ENCODE measurements at places on chromosomes 4 and X. TPM values are rescaled to one million over a fixed set of nuclear protein-coding genes. Genes with fewer than 3 reads are reported as not detected.

DNA sequence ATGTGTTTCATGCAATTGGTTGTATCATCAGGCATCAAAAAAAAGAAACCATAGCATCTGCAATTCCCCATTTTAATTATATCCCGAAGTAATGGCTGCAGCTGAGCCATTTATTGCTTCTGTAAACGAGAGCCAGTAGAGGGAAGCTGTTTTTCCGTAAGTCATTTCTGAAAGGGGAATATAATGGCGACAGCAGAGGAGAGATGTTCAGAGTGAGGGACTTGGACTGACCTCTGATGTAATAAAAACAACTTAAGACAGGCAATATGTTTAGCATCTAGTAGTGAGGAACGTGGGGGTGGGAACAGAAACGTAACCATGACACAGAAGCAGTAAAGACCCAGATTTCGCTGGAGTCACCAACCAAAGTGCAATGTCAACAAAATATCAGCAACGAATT is 31.5 kb upstream of the NAA11 start:
- no peaks in the 10 kb centered on the region for H3K4me1 ChIP-seq
- no peak overlapping the region for H3K4me3 ChIP-seq
- DNase-seq = no peak

- no peaks in the 10 kb centered on the region for H3K4me1 ChIP-seq
- H3K4me3 ChIP-seq = no peak overlapping the region
- no peak for DNase-seq
- no peaks in the 10 kb centered on the region for H3K27me3 ChIP-seq
- no peaks in the 10 kb centered on the region for H3K36me3 ChIP-seq
These were observed 54.2 kb downstream of the SCD5 start for GRCh38 chr4:82744284-82744968.

GRCh38 chr4:46900082-46900481 is 9.0 kb downstream of the COX7B2 start:
- H3K36me3 ChIP-seq = no peaks in the 10 kb centered on the region
- H3K27me3 ChIP-seq = no peaks in the 10 kb centered on the region
- H3K27ac ChIP-seq = no peak overlapping the region
- no peak overlapping the region for H3K4me3 ChIP-seq
- DNase-seq = no peak
- H3K4me1 ChIP-seq = no peaks in the 10 kb centered on the region

DNA sequence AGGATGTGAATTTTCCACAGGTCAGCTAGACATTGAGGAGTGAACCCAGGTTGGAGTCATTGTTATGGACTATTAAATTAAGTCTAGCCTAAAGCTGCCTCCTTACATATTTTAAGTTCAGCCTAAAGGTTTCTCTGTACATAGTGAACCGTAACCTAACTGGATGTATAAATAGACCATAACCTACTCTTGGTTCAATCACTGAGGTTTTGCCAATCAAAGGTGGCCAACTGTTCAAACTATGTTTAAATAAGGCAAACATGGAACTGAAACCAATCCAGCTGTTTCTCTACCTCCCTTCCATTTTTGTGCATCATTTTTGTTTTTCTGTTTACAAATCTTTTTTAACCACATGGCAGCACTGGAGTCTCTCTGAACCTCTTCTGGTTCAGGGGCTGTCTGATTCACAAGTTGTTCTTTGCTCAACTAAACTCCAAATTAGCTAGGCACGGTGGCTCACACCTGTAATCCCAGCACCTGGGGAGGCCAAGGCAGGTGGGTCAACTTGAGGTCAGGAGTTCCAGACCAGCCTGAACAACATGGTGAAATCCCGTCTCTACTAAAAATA is 43.9 kb upstream of the SFRP2 start:
- no peaks in the 10 kb centered on the region for H3K4me1 ChIP-seq
- H3K27ac ChIP-seq = no peak overlapping the region
- DNase-seq = no peak
- H3K27me3 ChIP-seq = no peaks in the 10 kb centered on the region
- no peak overlapping the region for H3K4me3 ChIP-seq

GRCh38 chr4:164357957-164358356 is 396.0 kb upstream of the SMIM31 start:
- no peak for DNase-seq
- H3K27ac ChIP-seq = no peak overlapping the region
- H3K4me3 ChIP-seq = no peak overlapping the region
- no peaks in the 10 kb centered on the region for H3K27me3 ChIP-seq
- no peaks in the 10 kb centered on the region for H3K4me1 ChIP-seq
- H3K36me3 ChIP-seq = no peaks in the 10 kb centered on the region

DNA sequence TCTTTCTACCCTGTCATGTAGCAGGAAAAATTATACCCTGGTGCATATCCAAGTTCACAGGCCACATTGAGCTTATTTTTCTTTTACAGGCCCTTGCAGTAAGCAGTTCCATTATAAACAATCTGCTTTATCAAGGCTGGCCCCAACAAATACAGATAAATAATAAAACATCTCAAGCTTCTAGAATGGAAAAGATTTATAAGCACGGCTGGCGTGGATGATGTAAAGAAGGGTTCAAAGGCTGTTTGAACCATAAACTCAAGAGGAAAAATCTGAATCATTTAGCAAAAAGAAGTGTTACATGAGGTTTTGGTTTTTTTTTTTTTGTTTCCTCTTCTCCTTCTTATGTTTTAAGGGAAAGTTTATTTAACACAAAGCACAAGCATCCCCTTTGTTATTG is 109.7 kb downstream of the UNC5C start:
- no peaks in the 10 kb centered on the region for H3K36me3 ChIP-seq
- no peak overlapping the region for H3K27ac ChIP-seq
- no peaks in the 10 kb centered on the region for H3K27me3 ChIP-seq
- no peak for DNase-seq
- H3K4me1 ChIP-seq = no peaks in the 10 kb centered on the region

DNA sequence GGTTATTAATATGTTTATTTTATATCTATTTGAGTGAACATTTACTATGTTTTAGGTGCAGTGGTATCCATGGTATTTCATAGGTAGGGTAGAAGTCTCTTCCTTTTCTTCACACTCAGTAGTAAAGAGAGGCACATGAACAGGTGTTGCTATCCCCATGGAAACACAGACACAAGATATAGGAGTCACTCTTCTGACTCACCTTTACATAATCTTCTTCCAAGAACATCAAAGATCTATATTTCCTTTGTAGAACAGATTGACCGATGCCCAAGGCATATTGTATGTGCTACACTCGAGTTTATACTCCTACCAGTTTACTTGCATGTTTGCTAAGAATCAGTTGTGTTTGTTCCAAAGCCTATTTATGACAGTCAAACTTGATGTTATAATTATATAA is 1997.4 kb downstream of the C4orf33 start:
- no peaks in the 10 kb centered on the region for H3K4me1 ChIP-seq
- DNase-seq = no peak
- H3K27me3 ChIP-seq = no peaks in the 10 kb centered on the region

GRCh38 chr4:37169956-37170355 is 74.6 kb upstream of the NWD2 start:
- H3K4me3 ChIP-seq = no peak overlapping the region
- no peaks in the 10 kb centered on the region for H3K4me1 ChIP-seq
- no peak for DNase-seq
- H3K27me3 ChIP-seq = no peaks in the 10 kb centered on the region
- no peak overlapping the region for H3K27ac ChIP-seq

GRCh38 chr4:55083735-55084134 is 41.7 kb downstream of the KDR start:
- H3K36me3 ChIP-seq = no peaks in the 10 kb centered on the region
- no peak overlapping the region for H3K4me3 ChIP-seq
- no peaks in the 10 kb centered on the region for H3K27me3 ChIP-seq
- no peak overlapping the region for H3K27ac ChIP-seq
- peaks cover 24% of the 10 kb centered on the region for H3K4me1 ChIP-seq

Gene GAB1
- total RNA-seq = 65.4 TPM

Gene AMTN
- total RNA-seq = not detected

Gene CLNK
- total RNA-seq = not detected

Measured in right atrium auricular region (tissue), 2 donors.